GM04504 (cell line): ENCODE measurements at places on chromosomes 12 and 14.

- DNase-seq = no peak
Measured at GRCh38 chr14:92266216-92266615, 56.7 kb upstream of the SLC24A4 start.

DNA sequence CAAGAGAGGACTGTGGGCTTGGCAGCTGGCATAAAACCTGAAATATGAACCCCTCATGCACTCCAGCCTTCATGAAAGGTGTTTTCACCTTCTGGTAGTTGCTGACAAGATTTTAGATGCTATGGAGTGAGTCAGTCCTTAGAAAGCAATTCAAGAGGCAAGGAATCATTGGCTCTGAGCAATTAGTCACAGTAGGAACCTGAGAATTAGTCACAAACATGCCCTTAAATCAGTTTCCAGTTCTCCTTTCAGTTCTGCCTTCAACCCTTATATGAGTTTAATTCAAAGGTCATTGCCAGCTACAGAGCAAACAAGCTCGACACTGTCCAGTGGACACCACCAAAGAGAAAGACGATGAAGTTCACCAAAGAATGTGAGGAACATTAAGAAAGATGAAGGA is 472.3 kb downstream of the GLT1D1 start:
- DNase-seq = no peak

DNA sequence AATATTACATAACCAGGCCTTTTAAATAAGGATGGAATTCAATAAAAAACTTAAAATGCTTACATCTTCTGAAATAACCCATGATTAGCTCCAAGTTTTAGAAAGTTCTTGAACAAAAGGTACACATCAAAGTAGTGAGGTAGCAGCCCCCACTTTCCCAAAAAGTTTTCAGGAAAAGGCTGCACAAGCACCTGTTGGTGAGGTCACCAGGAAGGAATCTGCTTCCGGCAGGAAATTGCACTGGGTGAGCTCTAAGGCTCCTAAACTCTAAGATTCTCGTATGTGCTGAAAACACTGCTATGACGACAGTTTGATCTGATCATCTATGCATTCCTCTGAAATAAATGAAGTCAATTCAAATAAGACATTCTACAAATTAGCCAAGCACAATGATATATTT is 34.3 kb upstream of the TTC7B start:
- DNase-seq = no peak

- no peak for DNase-seq
Measured at GRCh38 chr12:43795716-43796280, 10.3 kb downstream of the TWF1 start.

GRCh38 chr12:75481013-75481705 is 604 bp downstream of the GLIPR1 start:
- DNase-seq = no peak

DNA sequence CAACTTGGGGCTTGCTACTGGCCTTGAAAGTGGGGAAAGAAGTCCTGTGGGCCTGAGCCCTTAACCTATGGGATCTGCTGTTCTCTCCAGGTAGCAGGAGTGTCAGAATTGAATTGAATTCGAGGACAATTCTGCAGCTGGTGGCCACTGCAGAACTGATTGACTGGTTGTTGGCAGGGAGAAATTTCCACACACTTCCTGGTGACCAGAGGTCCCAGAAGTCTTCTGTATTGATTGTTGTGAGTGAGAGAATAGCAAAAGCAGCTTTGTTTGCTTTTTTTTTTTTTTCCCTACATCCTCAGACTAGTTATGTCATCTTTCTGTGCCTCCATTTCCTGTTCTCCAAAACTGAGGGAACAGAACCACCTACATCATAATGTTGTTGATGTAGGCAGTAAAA is 64.1 kb downstream of the PRICKLE1 start:
- no peak for DNase-seq

DNA sequence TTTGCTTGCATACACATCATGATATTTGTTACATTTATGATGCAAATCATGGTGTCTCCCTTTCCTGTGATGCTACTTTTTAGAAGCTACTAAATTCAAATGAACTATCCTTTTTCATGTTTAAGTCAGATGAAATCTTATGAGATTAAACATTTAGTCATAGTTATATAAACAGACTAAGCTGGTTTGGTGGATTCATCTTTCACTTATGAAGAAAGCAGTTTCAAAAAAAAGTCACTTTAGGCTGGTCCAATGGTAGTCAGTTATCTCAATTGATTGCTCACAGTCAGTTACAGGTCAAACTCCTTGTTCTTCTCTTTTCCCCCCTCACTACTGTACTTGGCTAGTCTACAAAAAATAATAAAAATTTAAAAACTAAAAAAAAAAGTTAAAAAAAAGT is 19.7 kb downstream of the SYCP3 start:
- no peak for DNase-seq

- DNase-seq = no peak
Measured at GRCh38 chr14:70048313-70048654, 140.5 kb downstream of the SLC8A3 start.

DNA sequence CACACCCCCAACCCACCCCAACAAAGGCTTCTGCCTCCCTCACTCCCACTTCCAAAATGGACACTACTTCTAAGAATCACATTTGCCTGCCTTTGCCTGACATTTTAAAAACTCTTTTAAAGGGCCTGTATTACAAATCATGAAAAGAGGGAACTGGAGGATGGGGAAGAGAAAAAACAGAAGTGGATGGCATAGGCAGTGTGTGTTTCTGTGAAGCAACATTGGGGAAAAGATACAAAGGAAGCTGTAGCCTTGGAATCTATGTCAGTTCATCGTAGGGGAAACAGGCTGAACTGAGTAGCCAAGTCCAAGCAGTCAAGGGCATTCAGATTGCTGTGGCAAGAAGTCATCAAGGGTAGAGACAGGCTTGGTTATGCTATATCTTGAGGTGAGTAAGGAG is 273.9 kb downstream of the BTG1 start:
- DNase-seq = no peak

- no peak for DNase-seq
Measured at GRCh38 chr12:89899651-89900050, 191.0 kb upstream of the ATP2B1 start.

DNA sequence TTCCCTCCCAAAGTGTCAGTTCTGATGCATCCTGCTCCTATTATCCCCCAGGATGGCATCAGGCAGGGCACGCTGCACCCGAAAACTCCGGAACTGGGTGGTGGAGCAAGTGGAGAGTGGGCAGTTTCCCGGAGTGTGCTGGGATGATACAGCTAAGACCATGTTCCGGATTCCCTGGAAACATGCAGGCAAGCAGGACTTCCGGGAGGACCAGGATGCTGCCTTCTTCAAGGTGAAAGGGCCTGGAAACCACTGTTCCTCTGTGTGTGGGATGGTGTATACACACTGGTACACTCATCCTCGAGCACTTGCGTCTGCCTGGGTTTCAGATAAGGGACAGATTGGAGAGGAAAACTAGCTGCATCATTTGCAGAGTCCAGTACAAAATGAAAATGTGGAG is 1.0 kb downstream of the IRF9 start:
- no peak for DNase-seq

- DNase-seq = no peak
Measured at GRCh38 chr12:110848314-110848923, 1.6 kb downstream of the CCDC63 start.

DNA sequence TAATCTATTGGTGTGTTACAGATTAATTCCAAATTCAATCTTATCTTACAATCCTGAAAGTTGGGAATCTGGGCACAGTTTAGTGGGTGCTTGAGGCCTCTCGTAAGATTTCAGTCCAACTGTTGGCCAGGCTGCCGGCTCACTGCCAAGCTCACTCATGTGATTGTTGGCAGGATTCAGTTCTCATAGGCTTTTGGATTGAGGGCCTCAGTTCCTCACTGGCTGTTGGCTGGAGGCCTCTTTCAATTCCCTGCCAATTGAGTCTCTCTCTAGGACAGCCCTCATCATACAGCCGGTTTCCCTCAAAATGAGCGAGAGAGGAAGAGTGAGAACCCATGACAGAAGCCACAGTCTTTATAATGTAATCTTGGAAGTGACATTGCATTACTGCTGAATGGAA is 123.5 kb upstream of the FBXO33 start:
- DNase-seq = no peak

DNA sequence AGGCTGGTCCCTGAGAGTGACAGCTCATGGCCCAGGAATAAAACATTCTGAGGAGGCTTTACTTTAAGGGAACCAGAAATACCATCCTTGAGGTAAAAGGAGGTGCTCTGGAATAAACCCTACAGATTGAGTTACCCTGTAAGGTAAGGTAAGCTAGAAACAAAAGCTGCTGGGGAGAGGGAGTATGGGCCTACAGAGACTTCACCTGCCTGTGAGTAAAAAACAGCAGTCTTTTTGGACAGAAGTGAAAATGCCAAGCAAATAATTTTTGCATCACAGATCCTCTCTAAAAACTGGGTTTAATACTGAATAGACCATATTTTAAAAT is 41.2 kb downstream of the CORO1C start:
- no peak for DNase-seq

DNA sequence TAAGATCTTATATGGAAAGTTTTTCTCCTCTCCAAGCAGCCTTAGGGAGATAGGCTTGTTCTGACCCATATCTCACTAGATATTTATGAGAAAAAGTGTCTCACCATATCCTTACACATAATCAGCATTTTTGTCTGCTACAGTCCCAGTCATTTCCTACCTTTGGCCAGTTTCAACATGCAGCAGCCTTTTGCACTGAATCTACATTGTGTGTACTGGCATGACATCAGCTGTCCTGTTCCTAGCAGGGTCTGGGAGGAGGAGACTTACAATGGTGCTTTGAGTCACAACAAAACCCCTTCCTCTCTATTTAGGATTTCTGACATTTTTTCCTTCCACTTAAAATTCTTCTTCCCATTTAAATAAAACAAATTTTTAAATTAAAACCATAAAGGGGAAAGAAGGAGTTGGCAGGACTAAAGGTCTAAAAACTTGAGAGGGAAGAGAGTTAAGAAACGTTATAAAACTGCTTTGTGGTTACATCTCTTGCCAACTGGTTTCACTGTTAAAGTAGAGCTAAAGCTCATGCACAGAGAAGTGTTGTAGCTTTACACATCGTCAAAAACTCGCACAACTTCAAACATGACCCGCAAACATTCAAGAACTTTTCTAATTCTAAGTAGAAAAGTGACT is 53.3 kb upstream of the CERS5 start:
- no peak for DNase-seq

- DNase-seq = peak; percentile 39
Measured at GRCh38 chr12:47422611-47423010, 283.2 kb downstream of the RPAP3 start.

DNA sequence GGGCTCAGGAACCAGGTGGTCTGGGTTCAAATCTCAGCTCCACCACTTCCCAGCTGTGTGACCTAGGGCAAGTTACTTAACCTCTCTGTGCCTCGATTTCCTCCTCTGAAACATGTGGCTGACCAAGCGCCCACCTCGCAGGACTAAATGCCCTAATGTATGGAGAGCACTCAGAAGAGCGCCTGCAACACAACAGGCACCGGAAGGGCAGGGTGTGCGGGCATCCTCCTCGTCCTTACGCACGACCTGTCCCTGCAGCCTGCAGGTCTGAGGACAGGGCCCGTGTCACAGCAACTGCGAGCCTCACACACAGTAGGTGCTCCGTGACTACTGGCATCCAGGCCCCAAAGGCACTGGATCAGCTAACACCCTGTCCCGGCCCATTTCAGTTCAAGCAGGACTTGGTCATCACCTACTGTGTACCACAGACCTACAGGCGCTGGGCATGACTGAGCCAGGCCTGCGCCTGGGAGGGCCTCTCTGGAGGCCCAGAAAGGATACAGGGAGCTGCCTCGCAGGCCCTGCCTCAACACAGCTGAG is 131.5 kb downstream of the NCOR2 start:
- no peak for DNase-seq

- DNase-seq = no peak
Measured at GRCh38 chr14:58104808-58105207, 47.2 kb downstream of the ARMH4 start.

GRCh38 chr12:19432309-19433170 is 6.8 kb upstream of the AEBP2 start:
- no peak for DNase-seq

GRCh38 chr12:116777245-116777644 is 39.1 kb downstream of the RNFT2 start:
- DNase-seq = no peak

DNA sequence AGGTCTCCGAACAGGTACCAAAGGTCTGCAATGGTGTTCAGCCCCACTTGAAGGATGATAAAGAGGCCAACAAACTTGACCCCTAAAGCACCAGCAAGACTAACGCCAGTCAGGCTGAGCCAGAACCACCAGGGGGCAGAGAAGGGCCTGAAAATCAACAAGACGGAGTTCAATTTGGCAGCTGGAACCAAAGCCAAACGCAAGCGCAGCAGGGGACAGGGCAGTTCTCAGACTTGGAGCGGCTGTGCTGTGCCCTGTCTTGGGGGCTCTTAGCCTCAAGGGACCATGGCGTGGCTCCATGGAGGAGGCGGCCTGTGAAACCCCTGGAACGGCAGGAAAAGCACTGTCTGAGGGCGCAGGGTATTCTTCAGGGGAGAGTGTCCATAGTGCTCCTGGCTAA is 19.6 kb downstream of the POMT2 start:
- DNase-seq = peak; percentile 66

- DNase-seq = no peak
Measured at GRCh38 chr12:113050795-113051194, 5.7 kb upstream of the DTX1 start.

DNA sequence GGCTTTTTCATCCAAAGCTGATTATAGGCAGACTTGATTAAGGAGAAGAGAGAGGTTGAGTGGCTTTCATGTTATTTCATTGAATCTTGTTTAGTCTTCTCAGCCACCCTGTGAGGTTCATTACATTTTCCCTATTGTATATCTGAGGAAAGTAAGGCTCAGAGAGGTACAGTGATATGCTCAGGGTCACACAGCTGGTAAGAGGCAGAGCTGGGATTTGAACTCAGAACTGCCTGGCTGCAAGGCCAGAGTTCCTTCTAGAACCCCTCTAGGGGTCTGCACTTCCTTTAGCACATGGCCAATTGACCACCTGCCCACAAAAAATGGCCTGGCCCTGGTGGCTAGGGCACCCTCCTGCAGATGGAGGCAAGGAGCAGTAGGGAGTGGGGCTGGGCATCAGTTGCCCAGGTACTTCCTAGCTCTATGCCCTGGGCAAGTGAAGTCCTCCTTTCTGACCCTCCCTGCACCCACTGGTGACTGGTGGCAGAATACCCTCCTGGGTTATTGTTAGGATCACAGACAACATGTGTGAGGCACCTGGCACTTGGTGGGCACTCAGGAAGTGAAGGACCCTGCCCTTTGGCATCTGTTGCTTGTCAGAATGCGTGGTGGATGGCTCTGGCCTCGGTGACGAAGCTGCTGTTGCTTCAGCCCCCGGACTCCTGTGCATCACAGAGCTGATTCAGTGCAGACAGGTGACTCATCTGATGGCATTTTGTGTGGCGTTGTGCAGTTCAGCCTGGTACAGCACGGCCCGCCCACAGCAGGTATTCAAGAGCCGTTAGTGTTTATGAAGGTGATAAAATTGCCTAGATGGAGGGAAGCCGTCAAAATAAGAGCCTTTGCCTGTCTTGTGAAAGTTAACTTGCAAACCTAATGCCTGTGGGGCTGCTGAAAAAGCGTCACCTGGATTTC is 115.8 kb downstream of the SLC25A47 start:
- no peak for DNase-seq

DNA sequence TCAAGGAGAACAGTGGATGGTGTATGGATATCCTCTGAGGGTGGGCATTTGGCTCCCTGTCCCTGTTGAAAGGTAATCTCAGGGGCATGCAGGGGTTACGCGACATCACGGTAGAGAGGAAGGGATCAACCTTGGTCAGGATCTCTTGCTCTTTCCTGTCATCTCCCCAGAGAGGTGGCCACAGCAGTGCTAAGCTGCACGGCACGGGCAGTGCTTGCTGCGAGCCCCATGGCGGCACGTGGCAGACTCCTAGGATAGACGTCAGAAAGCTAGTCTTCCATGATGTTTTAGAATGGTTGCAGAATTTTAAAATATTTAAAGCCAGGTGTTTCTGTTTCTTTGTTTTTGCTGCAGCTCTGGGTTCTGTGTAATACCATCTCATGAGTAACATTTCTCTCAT is 41.0 kb downstream of the DYNC1H1 start:
- DNase-seq = no peak
